ENCODE measurements at places on chromosomes 11 and 22.

- no peak for DNase-seq
Measured at GRCh38 chr11:94519478-94520084, 7.3 kb downstream of the C11orf97 start.

GRCh38 chr11:2885017-2885677 is 428 bp downstream of the CDKN1C start:
- DNase-seq, result peak; percentile 39

GRCh38 chr11:34972892-34973291 is 56.5 kb downstream of the PDHX start:
- no peak for DNase-seq

- DNase-seq, result no peak
Measured at GRCh38 chr22:40281717-40282116, 64.6 kb upstream of the ADSL start.

DNA sequence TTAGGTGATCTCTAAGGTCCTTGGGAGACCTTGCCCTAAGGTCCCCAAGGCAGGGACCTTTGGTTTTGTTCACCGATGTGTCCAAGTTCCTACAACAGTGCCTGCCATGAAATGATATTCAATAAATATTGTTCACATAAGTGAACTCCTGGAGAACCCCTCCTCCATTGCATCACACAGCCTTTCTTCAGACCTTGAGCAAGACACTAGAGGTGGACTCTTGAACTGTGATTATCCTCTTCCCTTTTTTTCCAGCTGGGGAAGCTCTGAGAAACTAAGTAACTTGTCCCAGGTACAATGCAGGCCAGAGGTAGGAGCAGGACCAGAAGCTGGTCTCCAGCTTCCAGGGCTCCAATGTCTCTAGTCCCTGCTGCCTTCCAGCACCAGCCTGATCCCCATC is 76.6 kb upstream of the LMO1 start:
- no peak for DNase-seq

DNA sequence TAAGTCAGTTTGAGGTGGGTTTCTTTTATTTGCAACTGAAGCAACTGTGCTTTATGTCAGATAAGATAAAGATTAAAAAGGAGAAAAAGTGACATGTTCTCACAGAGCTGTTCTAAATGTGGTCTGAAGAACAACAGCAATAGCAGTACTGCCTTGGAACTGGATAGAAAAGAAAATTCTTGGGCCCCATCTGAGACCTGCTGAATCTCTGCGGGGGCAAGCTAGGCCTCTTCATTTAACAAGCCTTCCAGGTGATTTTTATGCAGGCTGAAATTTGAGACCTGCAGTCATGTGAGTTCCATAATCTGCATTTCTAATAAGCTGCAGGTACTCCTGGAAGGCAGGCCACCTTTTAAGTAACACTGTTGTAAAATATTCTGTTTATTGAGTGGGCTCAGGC is 91.4 kb upstream of the CTSC start:
- no peak for DNase-seq

DNA sequence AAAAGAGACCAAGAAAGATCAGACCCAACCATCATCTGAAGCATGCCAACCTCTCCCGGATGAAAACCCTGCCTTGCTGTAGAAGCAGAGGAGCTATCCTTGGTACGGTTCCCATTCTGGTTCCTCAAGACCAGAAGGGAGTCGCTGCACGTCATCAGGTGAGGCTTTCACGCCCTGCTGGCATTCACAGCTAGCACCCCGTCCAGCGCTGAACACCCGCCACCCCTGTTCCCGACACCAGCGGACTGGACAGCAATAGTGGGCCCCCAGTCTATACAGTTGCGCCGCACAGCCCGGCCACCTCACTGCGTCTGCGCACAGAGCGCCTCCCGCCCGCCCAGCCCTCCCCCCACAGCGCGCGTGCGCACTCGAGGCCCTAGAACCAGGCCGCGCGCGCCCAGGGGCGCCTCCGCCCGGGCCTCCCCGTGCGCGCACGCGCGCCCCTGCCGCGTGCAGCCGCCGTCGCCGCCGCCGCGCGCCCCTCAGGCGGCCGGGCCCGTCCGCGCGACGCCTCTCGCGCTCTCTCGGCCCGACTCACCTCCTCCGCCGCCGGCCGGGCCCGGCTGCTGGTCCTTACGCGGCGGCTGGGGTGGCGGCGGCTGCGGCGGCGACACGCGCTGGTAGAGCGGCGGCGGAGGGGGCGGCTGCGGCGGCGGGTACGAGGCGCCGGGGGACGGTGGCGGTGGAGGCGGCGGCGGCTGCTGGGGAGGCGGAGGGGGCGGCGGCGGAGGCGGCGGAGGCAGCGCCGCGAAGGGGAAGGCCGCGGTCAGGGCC is 706 bp downstream of the SF1 start:
- peak; percentile 74 for DNase-seq

DNA sequence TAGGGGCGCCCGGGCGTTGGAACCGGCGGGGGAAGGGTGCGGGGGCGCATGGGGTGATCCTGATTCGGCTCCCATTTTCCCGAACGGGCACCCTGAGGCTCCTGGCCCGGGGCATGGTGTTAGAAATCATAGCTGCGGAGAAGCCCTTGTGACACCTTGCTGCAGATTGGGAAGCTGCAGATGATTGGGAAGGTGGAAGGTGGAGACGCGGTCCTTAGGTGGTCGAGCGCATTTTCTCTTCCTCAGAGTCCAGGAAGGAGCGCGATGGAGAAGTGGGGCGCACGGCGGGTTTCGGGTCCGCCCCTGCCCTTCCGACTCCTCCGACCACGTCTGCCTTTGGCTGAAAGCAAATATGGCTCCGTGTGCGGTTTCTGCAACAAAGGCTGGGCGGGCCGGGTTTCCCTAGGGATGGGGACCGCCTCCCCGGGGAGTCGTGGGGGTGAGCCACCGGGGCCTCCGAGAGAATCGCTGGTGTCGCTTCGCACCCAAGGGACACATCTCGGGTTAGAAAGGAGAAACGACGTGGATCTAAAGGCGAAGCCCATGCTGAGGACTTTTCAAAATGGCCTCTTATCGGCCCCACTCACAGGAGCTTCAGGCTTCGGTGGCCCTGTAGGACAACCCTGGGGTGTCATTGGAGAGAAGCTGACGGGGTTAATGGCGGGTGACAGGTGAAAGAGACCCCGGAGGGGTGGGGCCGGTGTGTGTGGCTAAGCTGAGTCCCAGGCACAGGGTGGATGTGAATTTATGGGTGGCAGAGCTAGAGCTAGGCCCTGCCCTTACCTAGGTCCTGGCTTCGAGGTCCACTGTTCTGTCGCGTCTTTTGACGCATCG is 707 bp upstream of the FTH1 start:
- peak; percentile 59 for DNase-seq

DNA sequence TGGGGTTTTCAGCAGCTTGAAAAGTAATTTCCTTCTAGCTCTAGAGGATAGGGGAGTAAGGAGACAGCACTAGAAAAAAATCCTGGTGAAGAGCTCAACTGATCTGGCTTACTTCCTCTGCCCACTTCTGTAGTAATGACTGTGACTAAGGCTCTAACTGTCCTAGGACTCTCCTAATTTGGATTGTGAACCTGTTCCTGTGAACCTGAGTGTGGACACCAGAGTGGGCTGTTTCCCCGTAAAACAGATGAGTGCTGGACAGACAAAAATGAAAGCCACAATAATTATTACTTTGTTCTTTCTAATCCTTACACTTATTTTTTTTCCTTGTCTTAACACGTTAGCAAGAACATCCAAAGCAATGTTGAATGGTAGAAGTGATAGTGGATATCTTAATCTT is 154.1 kb downstream of the AASDHPPT start:
- no peak for DNase-seq

GRCh38 chr11:95067039-95067840 is 521 bp downstream of the SRSF8 start:
- peak; percentile 77 for DNase-seq

GRCh38 chr11:65573391-65574079 is 1.2 kb downstream of the FAM89B start:
- DNase-seq, result no peak

DNA sequence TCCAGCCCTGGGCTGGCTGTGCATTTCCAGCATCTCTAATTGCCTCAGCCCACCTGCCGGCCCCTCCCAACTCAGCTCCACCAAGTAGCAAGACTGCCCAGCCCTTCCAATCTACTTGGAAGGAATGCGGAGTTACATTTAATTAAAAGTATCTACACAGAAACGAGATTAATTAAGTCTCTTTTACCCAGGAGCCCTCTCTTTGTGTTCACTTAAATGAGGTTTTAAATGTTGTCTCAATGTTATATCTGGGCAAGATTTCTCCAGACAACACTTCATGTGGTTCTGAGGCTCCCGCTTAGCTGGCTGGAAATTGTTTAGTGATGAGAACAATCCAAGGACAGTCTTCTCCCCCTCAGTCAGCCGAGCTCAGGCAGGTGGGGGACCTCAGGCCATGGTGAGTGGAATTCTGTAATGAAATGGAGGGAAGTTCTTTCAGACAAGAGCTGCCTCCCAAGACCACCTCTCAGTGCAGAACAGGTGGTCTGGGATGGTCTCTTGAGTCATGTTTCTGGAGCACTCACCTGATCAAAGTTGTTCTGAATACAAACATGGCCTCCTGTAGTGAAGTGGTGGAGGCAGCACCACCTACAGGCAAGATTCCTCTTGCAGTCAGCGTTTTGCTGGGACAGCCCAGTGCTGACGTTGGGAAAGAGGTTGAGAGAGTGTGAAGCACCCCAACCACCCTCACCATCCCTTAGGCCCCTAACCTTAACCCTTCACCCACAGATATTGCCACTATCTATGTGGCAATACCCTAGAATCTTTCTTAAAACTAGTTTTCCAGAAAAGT is 371.6 kb downstream of the CADM1 start:
- no peak for DNase-seq

- peak; percentile 37 for DNase-seq
Measured at GRCh38 chr11:13668957-13669521, 571 bp downstream of the FAR1 start.

DNA sequence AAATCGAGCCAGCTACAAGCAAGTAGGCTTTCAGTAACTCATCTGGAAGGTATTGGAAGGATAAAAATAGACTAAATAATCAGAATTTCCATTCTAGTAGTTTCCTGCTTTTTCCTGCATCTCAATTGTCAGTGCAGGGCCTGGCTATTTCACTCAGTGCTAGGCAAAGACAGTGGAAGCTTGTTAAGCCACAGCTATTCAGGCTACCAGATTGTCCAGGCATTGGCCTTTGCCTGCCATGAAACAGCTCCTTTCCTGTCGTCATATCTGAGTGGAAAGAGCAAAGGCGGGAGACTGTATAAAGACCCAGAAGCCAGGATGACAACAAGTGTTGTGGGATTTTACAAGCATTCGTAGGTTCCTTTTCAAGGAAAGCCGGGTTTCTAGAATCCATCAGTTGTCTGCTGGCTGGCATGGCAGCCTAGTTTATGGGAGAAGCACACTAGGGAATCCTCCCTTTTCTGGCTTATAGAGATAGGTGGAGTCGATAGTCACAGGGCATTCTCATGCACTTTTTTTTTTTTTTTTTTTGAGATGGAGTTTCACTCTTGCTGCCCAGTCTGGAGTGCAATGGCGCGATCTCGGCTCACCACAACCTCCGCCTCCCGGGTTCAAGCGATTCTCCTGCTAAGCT is 2.0 kb upstream of the TNRC6B start:
- DNase-seq, result no peak

DNA sequence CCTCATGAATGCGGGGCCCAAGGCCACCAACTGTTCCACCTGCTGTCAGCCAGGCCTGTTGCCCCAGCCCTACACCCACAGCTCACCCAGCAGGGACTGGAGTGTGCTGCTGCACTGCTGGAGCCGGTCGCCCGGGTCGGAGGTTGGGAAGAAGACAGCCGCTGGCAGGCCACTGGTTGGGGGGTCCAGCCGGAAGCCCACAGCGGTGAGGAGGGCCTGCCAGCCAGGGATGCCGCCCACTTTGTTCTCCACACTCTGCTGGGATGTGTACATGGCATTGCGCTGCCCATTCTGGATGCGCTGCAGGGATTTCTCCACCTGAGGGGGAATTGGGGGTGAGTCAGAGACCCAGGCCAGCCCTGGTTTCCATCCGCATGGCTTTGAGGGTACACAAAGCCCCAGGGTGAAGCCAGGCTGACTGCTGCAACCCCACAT is 74.2 kb upstream of the PITPNB start:
- DNase-seq, result no peak

DNA sequence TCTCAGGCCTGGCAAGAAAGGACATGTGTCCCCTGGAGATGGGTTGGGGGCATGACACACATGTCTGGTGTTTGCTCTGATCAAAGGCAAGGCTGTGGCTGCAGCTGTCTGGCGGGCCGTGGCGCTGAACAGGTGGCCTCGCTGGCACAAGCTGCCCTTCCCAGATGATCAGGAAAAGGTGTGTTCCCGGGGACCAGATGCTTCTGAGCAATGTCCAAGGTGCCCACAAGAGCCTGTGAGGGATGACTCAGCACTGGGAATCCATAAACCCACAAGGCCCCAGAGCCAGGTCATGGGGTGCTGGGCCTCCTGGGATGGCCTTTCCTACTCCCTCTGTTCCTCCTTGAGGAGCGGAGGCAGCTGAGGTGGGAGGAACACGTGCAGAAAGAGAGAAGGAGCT is 9.7 kb upstream of the LRP5 start:
- no peak for DNase-seq

GRCh38 chr22:36243986-36244385 is 4.7 kb upstream of the APOL2 start:
- no peak for DNase-seq

DNA sequence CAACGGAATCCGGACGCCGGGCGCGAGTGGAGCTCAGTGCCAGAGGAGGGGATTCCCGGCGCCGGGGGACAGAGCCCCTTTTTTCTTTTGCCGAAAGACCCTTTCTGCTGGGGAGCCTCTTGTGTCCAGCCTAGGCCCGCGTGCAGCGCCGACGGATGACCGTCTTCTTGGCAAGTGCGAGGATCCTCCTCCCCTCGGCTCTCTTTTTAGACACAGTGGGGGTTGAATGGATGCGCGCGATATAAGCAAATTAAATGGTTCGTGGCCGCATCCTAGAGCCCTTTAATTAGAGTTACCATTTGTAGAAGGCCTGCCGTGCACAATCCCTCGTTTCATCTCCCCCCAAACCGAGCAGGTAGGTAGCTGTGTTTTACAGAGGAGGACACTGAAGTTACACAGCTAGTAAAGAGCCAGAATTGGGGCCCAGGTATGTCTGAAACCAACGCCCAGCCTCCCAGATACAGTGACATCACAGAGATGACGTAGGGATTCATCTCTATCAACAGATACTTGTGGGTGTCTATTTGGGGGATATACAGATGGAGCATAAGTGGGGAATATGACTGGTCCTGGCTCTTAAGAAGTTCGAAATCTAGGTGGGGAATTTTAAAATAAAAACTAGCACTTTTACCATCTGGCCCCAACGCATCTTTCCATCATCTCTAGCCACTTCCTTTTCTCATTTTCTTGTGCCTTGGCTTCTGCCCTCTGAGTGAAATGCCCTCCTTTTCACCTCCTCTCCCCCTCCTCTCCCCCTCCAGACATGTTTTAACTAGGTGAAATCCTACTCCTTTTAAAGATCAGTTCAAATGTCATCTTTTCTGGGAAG is 875 bp downstream of the TCP11L1 start:
- peak; percentile 58 for DNase-seq

GRCh38 chr11:678297-678696 is 16.7 kb downstream of the DEAF1 start:
- no peak for DNase-seq
